ENCODE measurements at places on chromosomes 5 and 9. TPM values are rescaled to one million over a fixed set of nuclear protein-coding genes. Genes with fewer than 3 reads are reported as not detected.

RETREG1 gene
- 0.38 TPM for total RNA-seq

PCDHA9 gene
- total RNA-seq: under 0.01 TPM

CCNI2 gene
- total RNA-seq: not detected

IFNA13 gene
- not detected for total RNA-seq

CRHBP gene
- 9.2 TPM for total RNA-seq

LCNL1 gene
- 0.85 TPM for total RNA-seq

SPINK1 gene
- not detected for total RNA-seq

IGIP gene
- total RNA-seq: 16.9 TPM

ANKRD34B gene
- not detected for total RNA-seq

CDKN2B-AS1 gene
- total RNA-seq: 3.7 TPM

JAKMIP2 gene
- total RNA-seq: under 0.01 TPM

PDE6A gene
- not detected for total RNA-seq

TAF11L14 gene
- not detected for total RNA-seq

ANGPTL2 gene
- total RNA-seq: 5.9 TPM

AGPAT2 gene
- 54.1 TPM for total RNA-seq

SERF1B gene
- 10.7 TPM for total RNA-seq

SPATA31A3 gene
- not detected for total RNA-seq

SV2C gene
- under 0.01 TPM for total RNA-seq

GARIN3 gene
- total RNA-seq: not detected

LPAR1 gene
- total RNA-seq: 50.7 TPM

NR4A3 gene
- total RNA-seq: 3.7 TPM

PCDHGB1 gene
- 0.38 TPM for total RNA-seq

WDR31 gene
- 1.3 TPM for total RNA-seq

FOXD4L3 gene
- under 0.01 TPM for total RNA-seq

QRFP gene
- total RNA-seq: not detected

HMMR gene
- total RNA-seq: 11.8 TPM

ACOT12 gene
- under 0.01 TPM for total RNA-seq

CFAP157 gene
- total RNA-seq: 0.28 TPM

TRPM6 gene
- total RNA-seq: not detected
